ENCODE measurements at places on chromosomes 5 and 9.

GRCh38 chr5:180358694-180359093 is 5.6 kb upstream of the GFPT2 start:
- no peak for DNase-seq

- no peak for DNase-seq
Observed at GRCh38 chr9:68780720-68781119, 75.7 kb downstream of the PIP5K1B start.

GRCh38 chr5:145903113-145903512 is 30.3 kb upstream of the GRXCR2 start:
- DNase-seq = no peak

- DNase-seq = no peak
Observed at GRCh38 chr9:69130456-69131441, 43.3 kb upstream of the TJP2 start.

- no peak for DNase-seq
Observed at GRCh38 chr5:178524093-178524882, 65.9 kb downstream of the COL23A1 start.

DNA sequence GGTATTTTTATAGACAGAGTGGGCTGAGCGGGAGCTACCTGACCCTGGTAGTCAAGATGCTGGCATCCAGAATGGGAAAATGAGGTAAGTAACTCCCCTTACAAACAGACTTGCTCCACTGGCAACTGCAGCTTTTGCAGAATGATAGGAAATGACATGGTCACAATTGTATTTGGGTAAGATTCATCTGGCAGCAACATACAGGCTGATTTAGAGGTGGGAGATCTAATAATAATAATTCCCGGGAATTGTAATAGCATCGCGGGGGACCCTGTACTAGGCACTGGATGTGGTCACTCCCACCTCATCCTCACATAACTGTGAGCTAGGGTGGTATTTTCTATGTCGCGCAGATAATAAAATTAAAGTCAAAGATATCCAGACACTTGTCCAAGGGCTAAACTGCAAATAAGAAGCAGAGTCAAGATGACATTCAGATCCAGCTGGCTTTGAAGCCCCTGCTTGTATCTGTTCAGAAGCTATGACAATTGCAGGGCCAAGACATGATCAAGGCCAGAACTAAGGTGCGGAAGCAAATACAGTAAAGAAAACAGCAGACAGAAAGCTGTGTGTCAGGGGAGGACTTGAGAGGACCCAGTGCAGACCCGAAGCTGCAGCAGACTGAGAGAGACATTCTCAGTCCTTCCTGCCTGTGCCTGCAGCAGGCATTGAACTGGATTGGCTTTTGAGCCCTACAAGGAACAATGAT is 507.2 kb downstream of the BNC2 start:
- DNase-seq = no peak

DNA sequence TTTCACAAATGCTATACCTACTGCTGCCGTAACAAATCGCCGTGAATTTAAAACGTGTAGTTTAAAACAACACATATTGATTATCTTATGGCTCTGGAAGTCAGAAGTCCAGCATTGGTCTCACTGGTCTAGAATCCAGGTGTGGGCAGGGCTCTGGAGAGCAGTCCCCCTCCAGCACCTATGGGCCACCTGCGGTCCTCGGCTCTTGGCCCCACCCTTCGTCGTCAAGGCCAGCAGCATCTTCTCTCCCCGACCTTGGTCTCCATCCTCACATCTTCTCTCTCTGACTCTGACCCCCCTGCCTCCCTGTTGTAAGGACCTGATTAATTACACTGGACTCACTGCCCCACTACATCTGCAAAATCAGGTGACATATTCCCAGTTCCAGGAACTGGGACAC is 106.4 kb upstream of the COL5A1 start:
- DNase-seq = no peak

DNA sequence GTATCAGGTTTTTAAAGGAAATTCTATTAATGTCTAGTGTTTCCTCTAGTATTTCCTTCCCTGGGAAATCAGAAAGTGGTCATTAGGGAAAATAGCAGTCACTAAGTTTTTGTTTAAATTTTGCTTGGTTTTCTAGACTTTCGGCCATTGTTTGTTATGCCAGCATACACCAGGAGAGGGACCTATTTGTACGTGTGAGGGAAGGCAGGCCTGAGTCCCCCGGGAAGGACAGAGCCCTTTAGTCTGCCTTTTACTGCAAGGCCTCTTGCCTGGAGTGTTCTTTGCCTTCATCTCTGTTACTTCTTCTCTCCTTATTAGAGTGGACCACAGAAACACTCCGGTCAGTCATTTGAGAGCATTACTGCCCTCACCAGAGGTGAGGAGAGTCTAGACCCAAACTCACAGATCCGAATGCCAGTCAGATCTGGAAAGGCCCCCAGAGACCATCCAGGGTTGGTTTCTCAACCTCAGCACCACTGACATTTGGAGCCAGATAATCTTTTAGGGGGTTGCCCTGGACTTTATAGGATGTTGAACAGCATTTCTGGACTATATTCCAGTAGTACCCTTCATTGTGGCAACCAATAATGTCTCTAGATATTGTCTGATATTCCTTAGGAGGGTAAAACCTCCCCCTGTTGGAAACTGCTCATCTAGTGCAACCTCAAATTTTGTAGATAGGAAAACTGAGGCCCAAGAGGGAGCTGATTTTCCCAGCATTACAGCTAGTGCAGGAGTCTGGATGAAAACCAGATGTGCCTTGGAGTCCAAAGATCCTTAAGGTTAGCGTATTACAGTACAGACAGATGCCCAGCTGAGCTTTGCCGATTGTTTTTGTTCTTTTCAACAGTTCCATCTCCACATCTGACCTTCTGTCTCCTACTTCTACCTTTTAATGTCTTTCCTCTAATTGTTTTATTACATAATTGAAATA is 93.0 kb upstream of the NIPAL4 start:
- no peak for DNase-seq

GRCh38 chr5:74476046-74476818 is 164.3 kb downstream of the ENC1 start:
- no peak for DNase-seq
